Adipose tissue (tissue), 3 donors: ENCODE measurements at places on chromosomes 3 and 15. TPM values are rescaled to one million over a fixed set of nuclear protein-coding genes. Genes with fewer than 3 reads are reported as not detected.

CPNE4 gene
- 0.01 TPM for polyA plus RNA-seq

CLDN18 gene
- polyA plus RNA-seq = 0.38 TPM

PP2D1 gene
- not detected for polyA plus RNA-seq

ILDR1 gene
- polyA plus RNA-seq = not detected

TMEM266 gene
- 3.7 TPM for polyA plus RNA-seq

STRC gene
- 0.19 TPM for polyA plus RNA-seq
